Stimulated activated CD4-positive, alpha-beta T cell treated with anti-CD3 and anti-CD28 coated beads, TNF-alpha, amount 100 ng/mL, for 48 hours (primary cell): ENCODE measurements at places on chromosomes 7 and 10.

GRCh38 chr10:15868006-15868405, 7.7 kb upstream of the MINDY3 start:
- no peak for DNase-seq

GRCh38 chr10:59704630-59705029, 5.0 kb downstream of the SLC16A9 start:
- no peak for DNase-seq

GRCh38 chr7:67766906-67767410, 770.3 kb downstream of the TYW1 start:
- no peak for DNase-seq

DNA sequence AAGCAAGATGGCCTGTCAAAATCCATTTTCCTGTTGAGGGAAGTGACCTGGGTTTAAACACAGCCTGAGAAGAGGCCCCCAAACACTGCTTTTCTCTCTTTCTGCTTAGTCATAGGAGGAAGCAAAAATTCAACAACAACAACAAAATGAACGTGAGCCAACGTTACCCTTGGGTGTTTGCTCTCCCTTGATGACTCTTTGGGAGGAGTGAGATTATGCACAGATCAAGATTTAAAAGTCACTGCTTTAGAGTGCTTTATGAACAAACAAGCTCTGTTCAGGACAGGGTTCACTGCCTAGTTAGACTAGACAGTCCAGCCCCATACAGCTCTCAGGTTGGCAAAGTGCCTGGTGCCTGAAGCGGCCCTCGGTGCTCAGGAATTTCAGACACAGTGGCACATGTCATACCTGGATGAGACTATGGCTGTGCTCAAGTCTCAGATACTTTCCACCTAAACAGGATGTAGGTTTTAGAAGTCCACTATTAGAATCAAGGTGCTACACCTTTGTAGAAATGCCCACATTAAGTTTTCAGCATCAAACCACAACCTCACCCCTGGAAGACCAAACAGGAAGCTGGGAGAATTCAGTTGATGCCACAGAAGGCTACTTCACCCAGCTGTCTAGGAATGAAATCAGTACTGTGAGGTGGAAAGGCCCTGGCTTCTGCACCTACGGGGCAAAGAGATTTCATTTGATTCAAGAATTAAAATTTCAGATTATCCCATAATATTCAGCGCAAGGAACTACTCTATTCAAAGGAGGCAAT, 38.7 kb downstream of the DENND11 start:
- no peak for DNase-seq

GRCh38 chr7:33039257-33039902, 23.2 kb downstream of the NT5C3A start:
- DNase-seq: no peak

DNA sequence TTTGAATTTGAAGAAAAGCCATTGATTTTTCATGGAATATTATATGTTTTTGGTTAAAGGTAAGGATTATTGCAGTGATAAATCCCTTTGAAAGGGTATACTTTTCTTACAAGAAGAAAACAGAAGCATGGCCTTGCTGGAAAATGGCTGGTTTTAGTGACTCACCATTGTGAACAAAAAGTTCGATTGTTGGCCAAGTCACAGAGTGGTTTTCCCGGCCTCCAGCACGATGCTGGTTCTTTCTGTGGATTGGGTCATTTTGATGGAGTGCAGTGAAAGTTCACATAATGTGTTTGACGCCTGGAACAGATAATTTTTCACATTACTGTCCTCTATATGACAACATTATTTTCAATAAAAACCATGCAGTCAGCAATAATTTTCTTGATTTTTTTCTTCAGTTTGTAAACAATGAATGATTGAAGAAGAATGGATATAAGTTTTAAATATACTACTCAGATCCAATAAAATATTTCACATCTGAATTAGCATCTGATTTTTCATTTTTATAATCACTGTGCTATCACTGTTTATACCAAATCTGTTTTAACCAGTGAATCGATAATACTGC, 60.9 kb downstream of the RBM20 start:
- no peak for DNase-seq
